ENCODE measurements at places on chromosomes 16 and 17. TPM values are rescaled to one million over a fixed set of nuclear protein-coding genes. Genes with fewer than 3 reads are reported as not detected.
A peak's percentile ranks its signal among the peaks of the same experiment; 100 is the strongest.

KRTAP9-4 gene
- not detected for total RNA-seq

CTRB2 gene
- not detected for total RNA-seq

DNA sequence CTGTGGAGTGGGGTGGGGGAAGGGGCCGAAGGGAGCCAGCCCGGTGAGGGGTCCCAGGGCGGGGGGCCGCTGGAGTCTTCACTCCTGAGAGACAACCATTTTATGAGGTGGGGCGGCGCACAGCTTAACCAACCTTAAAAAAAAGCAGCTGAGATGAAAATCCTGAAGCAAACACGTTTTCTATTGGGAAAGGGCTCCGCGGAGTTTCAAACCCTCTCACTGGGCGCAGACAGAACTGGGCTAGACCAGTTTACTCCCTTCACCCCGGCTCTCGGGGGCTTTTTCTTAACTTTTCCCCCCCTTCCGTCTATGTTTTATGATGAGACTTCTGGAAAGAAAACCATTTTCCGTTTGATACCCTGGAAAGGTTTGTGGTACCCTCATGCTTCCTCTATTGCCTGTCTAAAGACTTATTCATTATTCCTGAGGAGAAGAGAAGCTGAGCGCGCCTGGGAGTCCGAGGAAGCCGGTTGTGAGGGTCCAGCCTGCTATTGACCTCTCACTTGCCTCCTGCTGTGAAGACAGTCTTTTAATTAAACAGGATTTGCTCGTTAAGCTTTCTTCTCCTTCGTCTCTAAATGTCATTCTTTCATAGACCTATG is 482 bp upstream of the SSH2 start:
- no peak for DNase-seq
- H3K27ac ChIP-seq = no peak overlapping the region
- H3K27me3 ChIP-seq = no peaks in the 10 kb centered on the region
- no peak overlapping the region for H3K4me3 ChIP-seq

MYH3 gene
- 5.5 TPM for total RNA-seq

DNA sequence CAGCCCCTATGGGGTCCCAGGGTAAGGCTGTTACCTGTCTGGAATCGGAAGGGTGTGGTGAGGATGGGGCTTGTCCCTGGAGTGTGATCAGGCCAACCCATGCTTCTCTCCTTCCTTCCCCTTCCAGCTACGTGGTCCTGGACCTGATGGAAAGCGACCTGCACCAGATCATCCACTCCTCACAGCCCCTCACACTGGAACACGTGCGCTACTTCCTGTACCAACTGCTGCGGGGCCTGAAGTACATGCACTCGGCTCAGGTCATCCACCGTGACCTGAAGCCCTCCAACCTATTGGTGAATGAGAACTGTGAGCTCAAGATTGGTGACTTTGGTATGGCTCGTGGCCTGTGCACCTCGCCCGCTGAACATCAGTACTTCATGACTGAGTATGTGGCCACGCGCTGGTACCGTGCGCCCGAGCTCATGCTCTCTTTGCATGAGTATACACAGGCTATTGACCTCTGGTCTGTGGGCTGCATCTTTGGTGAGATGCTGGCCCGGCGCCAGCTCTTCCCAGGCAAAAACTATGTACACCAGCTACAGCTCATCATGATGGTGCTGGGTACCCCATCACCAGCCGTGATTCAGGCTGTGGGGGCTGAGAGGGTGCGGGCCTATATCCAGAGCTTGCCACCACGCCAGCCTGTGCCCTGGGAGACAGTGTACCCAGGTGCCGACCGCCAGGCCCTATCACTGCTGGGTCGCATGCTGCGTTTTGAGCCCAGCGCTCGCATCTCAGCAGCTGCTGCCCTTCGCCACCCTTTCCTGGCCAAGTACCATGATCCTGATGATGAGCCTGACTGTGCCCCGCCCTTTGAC is 2.4 kb downstream of the MAPK7 start:
- no peak overlapping the region for H3K27ac ChIP-seq
- no peak overlapping the region for H3K4me3 ChIP-seq
- H3K27me3 ChIP-seq = no peaks in the 10 kb centered on the region
- H3K4me1 ChIP-seq = peaks cover 27% of the 10 kb centered on the region

DNA sequence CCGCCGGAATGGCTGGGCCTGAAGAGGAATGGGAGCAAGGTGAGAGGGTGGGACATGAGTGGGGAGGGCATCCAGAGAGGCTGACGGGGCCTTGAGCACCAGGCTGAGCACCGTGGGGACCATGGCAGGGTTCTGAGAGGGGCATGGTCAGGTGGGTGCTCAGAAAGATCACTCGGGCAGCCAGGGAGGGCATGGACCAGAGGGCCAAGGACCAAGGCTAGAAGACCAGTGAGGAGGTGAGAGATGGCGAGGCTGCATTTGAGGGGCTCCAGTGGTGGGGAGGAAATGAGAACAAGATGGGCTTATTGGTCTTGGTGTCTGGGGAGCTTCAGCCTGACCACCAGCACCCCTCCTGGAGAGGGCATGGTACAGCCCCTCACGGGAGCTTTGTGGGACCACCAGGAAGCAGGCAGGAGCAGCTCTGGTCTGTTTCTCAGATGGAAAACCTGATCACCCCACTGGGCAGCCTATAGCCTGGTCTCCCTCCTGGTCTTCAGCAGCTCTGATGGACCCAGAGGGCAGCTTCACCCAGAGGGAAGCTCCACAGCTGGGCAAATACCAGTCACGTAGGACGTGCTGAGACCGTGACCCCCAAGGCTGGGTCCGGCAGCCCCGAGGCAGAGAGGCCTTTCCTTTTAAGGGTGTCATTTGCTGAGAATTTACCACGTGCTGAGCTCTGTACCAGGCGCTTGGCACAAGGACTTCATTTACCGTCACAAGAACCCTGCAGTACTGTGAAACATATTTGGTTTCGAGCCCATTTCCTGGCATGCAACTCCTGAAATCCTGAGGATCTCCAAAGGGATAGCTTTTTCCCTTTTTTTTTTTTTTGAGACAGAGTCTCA is 11.4 kb upstream of the NCBP3 start:
- H3K27me3 ChIP-seq = no peaks in the 10 kb centered on the region
- DNase-seq = no peak
- H3K4me3 ChIP-seq = no peak overlapping the region
- no peaks in the 10 kb centered on the region for H3K36me3 ChIP-seq
- H3K4me1 ChIP-seq = no peaks in the 10 kb centered on the region

GRCh38 chr16:48013491-48013901 is 142.3 kb downstream of the ABCC12 start:
- H3K4me3 ChIP-seq = no peak overlapping the region
- no peaks in the 10 kb centered on the region for H3K4me1 ChIP-seq
- H3K36me3 ChIP-seq = no peaks in the 10 kb centered on the region
- DNase-seq = no peak

PRSS21 gene
- 0.27 TPM for total RNA-seq

GRCh38 chr16:35506898-35507194 is 2047.4 kb downstream of the TP53TG3F start:
- no peaks in the 10 kb centered on the region for H3K36me3 ChIP-seq
- H3K4me3 ChIP-seq = no peak overlapping the region
- no peaks in the 10 kb centered on the region for H3K27me3 ChIP-seq
- H3K27ac ChIP-seq = no peak overlapping the region
- H3K4me1 ChIP-seq = no peaks in the 10 kb centered on the region

- no peak overlapping the region for H3K4me3 ChIP-seq
- no peak overlapping the region for H3K27ac ChIP-seq
- no peaks in the 10 kb centered on the region for H3K4me1 ChIP-seq
These were observed 67.2 kb upstream of the GNG13 start for GRCh38 chr16:867421-868385.

- H3K4me3 ChIP-seq = no peak overlapping the region
- no peaks in the 10 kb centered on the region for H3K36me3 ChIP-seq
- H3K27ac ChIP-seq = no peak overlapping the region
- H3K4me1 ChIP-seq = peaks cover 7% of the 10 kb centered on the region
These were observed 82.4 kb downstream of the PLCG2 start for GRCh38 chr16:81861503-81861902.

DNA sequence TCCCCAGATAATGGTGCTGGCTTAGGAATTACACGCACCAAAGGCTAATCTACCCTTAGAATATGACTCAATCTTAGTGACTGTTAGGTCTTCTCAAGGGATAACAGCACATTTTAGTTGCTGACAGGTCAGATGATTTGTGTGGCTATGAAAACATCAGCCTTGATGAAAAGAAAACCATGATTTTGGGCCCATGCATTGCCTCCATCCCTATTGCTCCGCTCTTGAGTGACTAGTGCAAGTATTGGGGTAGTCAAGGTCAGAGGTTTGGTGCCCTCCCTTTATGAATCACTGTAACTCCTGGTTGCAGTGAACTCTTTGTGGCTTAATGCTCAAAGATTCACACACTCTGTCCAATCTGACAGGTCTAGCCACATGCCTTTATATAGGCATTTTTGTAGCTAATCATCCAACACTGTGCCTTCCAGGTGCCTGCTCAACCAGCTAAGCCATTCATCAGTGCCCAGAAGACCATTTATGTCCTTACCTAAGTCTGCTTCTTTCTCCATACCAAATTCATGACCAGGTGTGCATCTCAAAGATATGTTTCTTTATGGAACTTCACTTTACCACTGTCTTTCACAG is 251.6 kb downstream of the KCNJ2 start:
- H3K27me3 ChIP-seq = no peaks in the 10 kb centered on the region
- H3K36me3 ChIP-seq = no peaks in the 10 kb centered on the region
- no peak overlapping the region for H3K27ac ChIP-seq

- no peak for DNase-seq
- H3K27me3 ChIP-seq = no peaks in the 10 kb centered on the region
- H3K36me3 ChIP-seq = no peaks in the 10 kb centered on the region
- no peaks in the 10 kb centered on the region for H3K4me1 ChIP-seq
- H3K4me3 ChIP-seq = no peak overlapping the region
- H3K27ac ChIP-seq = no peak overlapping the region
These were observed 176.2 kb downstream of the CYLD start for GRCh38 chr16:50917950-50918703.

DNA sequence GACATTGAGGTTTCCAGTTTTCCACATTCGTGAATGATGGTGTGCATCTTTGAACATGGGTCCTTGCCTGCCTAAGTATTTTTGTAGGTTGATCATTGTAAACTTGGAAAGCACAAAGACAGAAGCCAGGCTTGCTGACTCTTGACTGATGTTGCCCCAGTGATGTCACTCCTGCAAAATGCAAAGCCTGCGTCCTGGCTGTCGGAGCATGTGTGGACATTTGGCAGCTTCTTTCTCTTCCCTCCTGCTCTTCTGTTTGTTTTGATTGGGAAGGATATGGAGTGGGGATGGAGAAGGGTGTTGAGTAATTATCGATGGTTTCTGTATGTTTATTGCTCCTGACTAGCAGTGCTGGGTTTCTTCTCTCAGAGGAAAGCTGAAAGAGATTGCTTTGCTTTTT is 3.2 kb downstream of the NDE1 start:
- H3K27me3 ChIP-seq = no peaks in the 10 kb centered on the region
- peaks cover 41% of the 10 kb centered on the region for H3K36me3 ChIP-seq
- peaks cover 41% of the 10 kb centered on the region for H3K4me1 ChIP-seq
- no peak for DNase-seq
- H3K27ac ChIP-seq = no peak overlapping the region

GRCh38 chr17:48546924-48547807 is 2.3 kb upstream of the HOXB2 start:
- peak overlapping the region; percentile 71 for H3K27ac ChIP-seq
- DNase-seq = no peak
- H3K4me3 ChIP-seq = peak overlapping the region; percentile 52
- H3K27me3 ChIP-seq = peaks cover 51% of the 10 kb centered on the region

OR1F1 gene
- not detected for total RNA-seq

- H3K4me1 ChIP-seq = peaks cover 28% of the 10 kb centered on the region
- H3K36me3 ChIP-seq = no peaks in the 10 kb centered on the region
- H3K27ac ChIP-seq = no peak overlapping the region
- H3K27me3 ChIP-seq = no peaks in the 10 kb centered on the region
These were observed 9.3 kb upstream of the SLC16A5 start for GRCh38 chr17:75078284-75079022.

DNA sequence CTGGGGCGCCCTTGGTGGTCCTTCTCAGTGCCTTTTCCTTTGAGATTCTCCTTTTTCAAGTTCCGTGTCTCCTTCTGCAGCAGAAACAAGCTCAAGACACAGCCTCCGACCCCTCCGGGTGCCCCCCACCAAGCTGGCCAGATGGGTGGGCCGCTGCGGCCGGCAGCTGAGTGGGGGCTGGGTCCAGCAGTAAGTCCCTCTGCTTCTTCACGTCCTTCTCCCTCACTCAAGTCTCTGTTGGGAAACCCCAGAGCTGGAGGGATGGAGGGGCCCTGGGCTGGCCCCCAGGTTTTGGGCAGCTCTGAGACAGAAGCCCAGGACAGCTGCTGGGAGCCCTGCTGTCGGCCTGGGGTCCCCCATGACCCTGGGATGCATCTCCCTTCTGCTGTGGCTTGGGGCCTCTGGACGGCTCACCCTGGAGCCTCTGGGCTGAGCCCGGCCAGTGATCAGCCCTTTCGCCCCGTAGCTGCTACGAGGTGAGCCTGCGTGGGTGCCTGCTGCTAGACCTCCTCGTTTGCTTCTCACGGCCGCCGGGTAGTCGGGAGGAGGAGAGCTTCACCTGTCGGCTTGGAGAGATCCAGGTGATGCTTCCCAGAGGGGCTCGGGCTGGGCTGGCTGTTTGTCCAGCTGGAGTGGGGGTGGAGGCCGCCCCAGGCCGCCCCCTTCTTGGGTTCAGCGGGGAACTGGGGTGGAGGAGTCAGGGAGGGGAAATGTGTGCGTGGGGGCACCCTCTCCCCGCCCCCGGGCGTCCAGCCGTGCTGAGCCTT is 10.7 kb downstream of the ENGASE start:
- peaks cover 6% of the 10 kb centered on the region for H3K36me3 ChIP-seq
- H3K4me1 ChIP-seq = no peaks in the 10 kb centered on the region
- no peak overlapping the region for H3K4me3 ChIP-seq
- no peaks in the 10 kb centered on the region for H3K27me3 ChIP-seq
- no peak for DNase-seq

- H3K4me3 ChIP-seq = no peak overlapping the region
- DNase-seq = no peak
- H3K27ac ChIP-seq = no peak overlapping the region
- no peaks in the 10 kb centered on the region for H3K36me3 ChIP-seq
- H3K4me1 ChIP-seq = peaks cover 8% of the 10 kb centered on the region
These were observed 233.1 kb upstream of the WSCD1 start for GRCh38 chr17:5837055-5837491.

GRCh38 chr16:75250809-75251279 is 580 bp downstream of the BCAR1 start:
- no peak overlapping the region for H3K4me3 ChIP-seq
- no peak for DNase-seq
- H3K36me3 ChIP-seq = no peaks in the 10 kb centered on the region
- H3K27me3 ChIP-seq = peaks cover 47% of the 10 kb centered on the region

NUPR1 gene
- not detected for total RNA-seq

GRCh38 chr17:50564916-50565315 is 4.4 kb downstream of the CACNA1G start:
- H3K4me3 ChIP-seq = no peak overlapping the region
- H3K36me3 ChIP-seq = no peaks in the 10 kb centered on the region
- peak; percentile 23 for DNase-seq

- no peak for DNase-seq
- peaks cover 3% of the 10 kb centered on the region for H3K27me3 ChIP-seq
- H3K27ac ChIP-seq = no peak overlapping the region
- H3K36me3 ChIP-seq = no peaks in the 10 kb centered on the region
- no peaks in the 10 kb centered on the region for H3K4me1 ChIP-seq
These were observed 128.8 kb downstream of the ASIC2 start for GRCh38 chr17:33164169-33164881.

KRTAP16-1 gene
- 0.12 TPM for total RNA-seq

Measured in activated CD4-positive, alpha-beta T cell treated with anti-CD3 and anti-CD28 coated beads, Interleukin-2, amount 10 ng/mL, durations not matched to agents 7 days and 5 days (primary cell).